ENCODE measurements at places on chromosomes 4 and X. TPM values are rescaled to one million over a fixed set of nuclear protein-coding genes. Genes with fewer than 3 reads are reported as not detected.

The IGFBP7 gene
- not detected for total RNA-seq

The CABS1 gene
- not detected for total RNA-seq

The F8A3 gene
- total RNA-seq: 5.3 TPM

The RNF150 gene
- total RNA-seq: 2.7 TPM

DNA sequence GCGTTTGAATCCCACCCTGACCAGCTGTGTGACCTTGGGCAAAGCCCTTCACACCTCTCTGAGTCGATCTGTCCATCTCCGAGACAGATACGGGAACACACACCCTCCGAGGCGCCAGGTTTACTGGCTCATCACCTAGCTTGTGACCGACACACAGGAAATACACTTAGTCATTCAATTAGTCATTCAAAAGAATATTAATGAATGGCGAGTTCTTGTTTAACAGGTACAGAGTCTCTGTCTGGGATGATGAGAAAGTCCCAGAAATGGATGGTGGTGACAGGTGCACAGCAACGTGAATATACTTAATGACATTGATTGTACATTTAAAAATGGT lies 80.6 kb downstream of the PPP2R2C start:
- no peak for DNase-seq

GRCh38 chr4:57966987-57967760 lies 857.0 kb upstream of the IGFBP7 start:
- no peak for DNase-seq

DNA sequence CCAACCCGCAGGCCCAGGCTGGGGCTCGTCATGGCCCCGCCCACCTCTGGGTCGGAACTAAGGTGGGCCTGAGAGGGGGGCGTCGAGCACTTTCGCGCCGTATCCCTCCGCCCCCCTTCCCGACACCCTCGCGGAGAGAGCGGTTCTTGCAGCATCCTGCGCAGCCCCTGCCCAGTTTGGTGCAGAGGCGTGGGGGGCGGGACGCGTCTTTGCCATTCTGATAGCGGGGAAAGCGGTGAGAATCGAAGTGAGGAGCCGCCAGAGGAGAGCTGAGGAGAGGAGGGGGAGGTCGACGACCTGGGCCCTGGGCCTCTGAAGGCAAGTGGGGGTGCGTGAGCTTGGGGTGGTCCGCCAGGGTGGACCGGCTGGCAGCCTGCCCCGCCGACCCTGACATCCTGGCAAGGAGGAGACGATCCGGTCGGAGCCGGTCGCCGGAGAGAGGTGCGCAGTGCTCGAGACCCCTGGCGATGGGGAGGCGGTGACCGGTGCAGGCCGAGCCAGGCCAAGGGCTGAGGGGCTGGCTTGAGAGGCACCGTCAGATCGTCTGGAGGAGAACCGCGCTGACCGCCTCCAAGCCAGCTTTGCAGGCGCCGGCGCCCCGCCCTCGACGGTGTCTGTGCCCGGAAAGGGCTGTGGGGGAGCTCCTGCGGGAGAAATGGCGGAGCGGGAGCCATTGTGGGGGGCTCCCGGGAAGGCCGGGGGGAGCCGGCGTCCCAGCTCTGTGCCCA lies 25.5 kb downstream of the GPRASP3 start:
- peak; percentile 5 for DNase-seq

DNA sequence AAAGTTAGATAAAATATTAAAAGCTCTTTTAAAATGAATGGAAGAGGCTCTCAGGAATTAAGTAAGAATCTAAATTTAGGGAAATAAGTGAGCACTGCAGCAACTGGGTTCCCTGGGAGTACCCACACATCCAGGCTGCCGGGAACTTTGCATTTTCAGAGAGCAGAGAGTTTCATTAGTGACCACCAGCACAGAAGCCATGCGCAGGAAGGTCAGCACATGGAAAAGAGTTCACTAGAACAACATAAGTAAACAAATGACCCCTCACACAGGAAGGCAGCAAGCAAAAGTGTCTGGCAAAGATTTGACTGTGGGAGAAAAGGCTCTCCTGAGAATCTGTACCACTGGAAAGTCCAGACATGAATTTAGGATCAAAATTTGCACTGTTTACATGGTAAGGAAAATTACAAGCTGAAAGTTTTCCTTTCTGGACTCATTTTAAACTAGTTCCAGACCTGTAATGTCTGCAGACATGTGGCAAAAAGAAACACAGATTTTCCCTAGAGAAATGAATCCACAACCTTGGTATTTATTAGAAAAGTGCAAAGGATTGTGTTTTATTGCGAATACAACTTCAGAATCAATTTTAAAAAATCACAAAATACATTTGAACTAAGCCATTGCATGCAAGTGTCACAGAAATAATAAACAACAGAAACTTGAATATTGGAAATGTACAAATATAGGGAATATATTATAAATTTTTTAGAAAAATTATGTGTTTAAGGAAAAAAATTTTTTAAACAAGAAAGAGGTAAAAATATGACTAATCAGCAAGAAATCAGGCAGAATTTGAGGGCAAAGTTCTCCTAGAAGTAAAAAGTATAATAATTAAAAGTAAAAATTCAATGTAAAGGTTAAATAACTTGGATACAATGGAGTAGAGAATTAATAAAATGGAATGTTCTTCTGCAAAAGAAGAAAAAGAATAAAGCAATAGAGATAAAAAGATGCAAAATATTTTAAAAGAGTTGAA lies 18.4 kb upstream of the MYOZ2 start:
- no peak for DNase-seq

DNA sequence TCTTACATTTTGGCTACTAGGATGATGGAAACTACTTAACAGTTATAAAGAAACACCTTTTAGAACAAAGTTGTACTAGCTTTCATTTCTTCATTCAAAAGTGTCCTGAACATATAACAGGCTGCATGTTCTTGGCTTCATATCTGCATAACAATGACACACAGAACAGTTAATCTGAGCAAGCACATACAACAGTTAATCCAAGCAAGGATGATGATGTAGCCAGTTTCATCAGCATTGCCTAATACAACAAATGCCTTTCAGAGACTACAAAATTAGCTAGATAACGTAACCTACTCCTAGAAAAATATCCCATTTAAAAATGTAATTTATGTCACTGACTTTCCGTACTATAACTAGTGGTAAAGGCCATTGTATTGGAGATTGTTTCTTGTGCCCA lies 182.1 kb downstream of the SCFD2 start:
- no peak for DNase-seq

- no peak for DNase-seq
Measured at GRCh38 chr4:150482581-150482980, 99.4 kb upstream of the MAB21L2 start.

GRCh38 chr4:9983211-9983610 lies 38.1 kb downstream of the SLC2A9 start:
- no peak for DNase-seq

- DNase-seq: no peak
Measured at GRCh38 chr4:40502934-40503333, 126.7 kb downstream of the RBM47 start.

- DNase-seq: peak; percentile 50
Measured at GRCh38 chr4:30256116-30256832, 463.9 kb upstream of the PCDH7 start.

GRCh38 chrX:105865709-105866108 lies 43.4 kb downstream of the NRK start:
- no peak for DNase-seq

DNA sequence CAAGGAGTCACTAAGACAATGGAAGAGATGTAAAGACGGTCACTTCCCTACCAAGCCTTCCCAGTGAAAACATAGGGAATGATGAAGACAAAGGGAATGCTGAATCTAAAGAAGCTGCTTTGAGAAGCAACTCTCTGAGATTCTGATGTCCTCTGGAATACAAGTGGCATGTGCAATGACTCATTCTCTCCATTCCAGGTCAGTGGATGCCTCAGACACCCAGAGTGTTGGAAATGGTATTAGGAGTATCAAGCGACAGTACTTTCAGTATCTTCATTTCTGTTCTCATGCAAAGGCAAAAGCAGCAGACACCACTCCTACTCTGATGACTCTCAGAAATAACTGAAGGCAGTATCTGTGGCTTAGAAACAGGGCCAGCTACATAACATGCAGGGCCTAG lies 102.6 kb downstream of the FSTL5 start:
- no peak for DNase-seq

DNA sequence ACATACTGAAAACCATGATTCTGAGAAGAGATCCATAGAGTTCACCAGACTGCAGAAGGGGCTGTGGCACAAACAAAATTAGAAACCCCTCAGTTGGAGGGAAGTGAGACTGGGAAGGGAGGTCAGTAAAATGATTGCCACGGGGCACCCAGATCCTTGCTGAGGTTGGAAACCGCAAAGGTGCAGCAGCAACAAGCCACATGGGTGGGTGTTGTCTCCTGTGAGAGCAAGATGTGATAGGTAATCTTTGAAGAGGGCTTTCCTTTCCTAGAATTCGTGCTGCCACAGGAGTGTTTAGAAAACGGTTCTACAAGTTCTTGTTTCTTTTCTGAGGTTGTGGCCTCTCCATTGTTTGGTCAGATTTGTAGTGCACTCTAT lies 85.5 kb downstream of the NFKB1 start:
- no peak for DNase-seq

DNA sequence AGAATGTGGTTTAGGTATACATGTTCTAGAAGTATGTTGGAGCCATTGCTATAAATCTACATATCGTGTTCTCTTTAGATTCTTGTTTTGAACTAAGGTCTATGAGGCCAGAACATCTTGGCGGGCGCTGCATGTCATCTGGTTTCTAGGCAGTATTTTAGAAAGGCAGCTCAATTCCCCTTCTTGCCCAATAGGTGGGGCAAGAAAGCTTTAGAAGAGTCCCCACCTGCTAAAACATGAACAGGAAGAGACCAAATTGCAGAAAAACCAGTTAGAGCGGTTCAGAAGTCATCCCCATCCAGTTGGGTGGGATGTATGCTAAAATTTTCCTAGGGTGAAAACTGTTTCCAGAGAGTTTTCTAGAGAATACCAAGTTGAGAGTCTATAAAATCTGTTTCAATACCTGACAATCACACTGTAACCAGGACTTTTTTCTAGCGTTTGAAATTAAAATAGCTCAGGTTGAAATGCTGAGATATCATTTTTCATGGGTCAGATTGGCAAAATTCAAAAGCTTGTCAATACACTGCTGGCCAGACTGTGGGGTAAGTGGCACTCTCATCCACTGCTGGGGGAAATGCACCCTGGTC lies 17.5 kb upstream of the SH3KBP1 start:
- DNase-seq: peak; percentile 61

- DNase-seq: no peak
Measured at GRCh38 chr4:86300516-86300915, 59.3 kb downstream of the MAPK10 start.

DNA sequence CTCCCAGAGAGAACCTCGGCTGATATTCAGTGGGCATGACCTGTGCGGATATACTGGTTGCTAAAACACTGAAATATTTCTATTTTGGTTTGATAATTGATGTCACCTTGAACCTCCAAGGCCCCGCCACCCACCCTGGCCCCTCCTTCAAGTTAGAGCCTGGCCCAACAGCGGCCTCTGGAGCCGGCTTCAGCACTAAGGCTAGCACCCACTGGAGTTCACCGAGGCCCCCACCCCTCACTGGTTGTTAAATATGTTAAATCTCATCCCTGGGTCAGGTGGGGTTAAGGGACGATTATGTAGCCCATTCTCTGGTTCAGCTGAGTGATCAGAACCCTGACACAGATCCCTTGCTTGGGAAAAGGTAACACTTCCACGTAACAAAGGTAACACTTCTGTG lies 24.3 kb downstream of the SEL1L3 start:
- no peak for DNase-seq

DNA sequence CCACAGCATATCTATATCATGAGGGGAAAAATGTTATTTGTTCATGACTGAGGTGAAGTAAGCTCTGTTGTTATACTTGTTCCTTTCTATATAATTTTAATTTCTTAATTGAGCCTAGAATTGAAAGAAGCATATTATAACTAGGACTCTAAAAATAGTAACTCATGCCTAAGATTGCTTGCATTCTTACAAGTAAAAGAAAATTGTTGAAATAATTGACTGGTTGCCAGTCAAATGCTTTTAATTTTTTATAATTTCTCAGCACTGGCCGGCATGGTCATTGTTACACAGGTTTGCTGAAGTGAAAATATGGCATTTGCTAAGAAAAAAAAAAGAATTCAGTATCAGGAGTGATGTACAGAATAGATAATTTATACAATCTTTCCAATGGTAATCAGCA lies 104.8 kb downstream of the GASK1B start:
- DNase-seq: no peak

All from A673 (cell line).